Uterus (tissue), 4 donors: ENCODE measurements at places on chromosomes 5 and 9. TPM values are rescaled to one million over a fixed set of nuclear protein-coding genes. Genes with fewer than 3 reads are reported as not detected.

DNA sequence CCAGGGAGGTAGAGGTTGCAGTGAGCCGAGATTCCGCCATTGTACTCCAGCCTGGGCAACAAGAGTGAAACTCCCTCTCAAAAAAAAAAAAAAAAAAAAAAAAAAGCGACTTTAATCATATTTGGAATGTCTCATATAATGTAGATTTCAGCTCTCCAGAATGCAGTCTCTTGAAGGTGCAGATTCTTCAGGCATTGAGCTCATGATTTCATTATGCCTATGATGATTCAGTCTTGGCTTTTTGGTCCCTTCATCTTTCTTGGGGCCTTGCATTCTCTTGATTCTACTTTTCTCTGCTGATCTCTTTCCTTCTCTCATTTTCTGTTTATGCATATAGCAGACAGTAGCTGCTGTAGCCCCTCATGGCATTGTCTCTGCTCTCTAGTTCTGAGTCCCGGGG, 22.9 kb downstream of the KDM4C start:
- no peaks in the 10 kb centered on the region for H3K27me3 ChIP-seq
- no peaks in the 10 kb centered on the region for H3K4me1 ChIP-seq
- H3K27ac ChIP-seq: no peak overlapping the region
- H3K36me3 ChIP-seq: no peaks in the 10 kb centered on the region
- H3K4me3 ChIP-seq: no peak overlapping the region
- no peak for DNase-seq

The GAPVD1 gene
- 41.0 TPM for total RNA-seq

GRCh38 chr5:158265931-158266700, 407.2 kb upstream of the CLINT1 start:
- H3K4me1 ChIP-seq: no peaks in the 10 kb centered on the region
- H3K27ac ChIP-seq: peak overlapping the region; percentile 34
- DNase-seq: peak; percentile 23

GRCh38 chr5:15959370-15960164, 220.0 kb downstream of the MARCHF11 start:
- peak; percentile 15 for DNase-seq
- H3K4me3 ChIP-seq: no peak overlapping the region
- H3K36me3 ChIP-seq: no peaks in the 10 kb centered on the region
- H3K27ac ChIP-seq: no peak overlapping the region
- no peaks in the 10 kb centered on the region for H3K27me3 ChIP-seq
- no peaks in the 10 kb centered on the region for H3K4me1 ChIP-seq

The CER1 gene
- not detected for total RNA-seq

GRCh38 chr5:96017951-96018350, 56.3 kb upstream of the ELL2 start:
- no peak overlapping the region for H3K27ac ChIP-seq
- no peak for DNase-seq
- H3K36me3 ChIP-seq: no peaks in the 10 kb centered on the region
- no peaks in the 10 kb centered on the region for H3K4me1 ChIP-seq

DNA sequence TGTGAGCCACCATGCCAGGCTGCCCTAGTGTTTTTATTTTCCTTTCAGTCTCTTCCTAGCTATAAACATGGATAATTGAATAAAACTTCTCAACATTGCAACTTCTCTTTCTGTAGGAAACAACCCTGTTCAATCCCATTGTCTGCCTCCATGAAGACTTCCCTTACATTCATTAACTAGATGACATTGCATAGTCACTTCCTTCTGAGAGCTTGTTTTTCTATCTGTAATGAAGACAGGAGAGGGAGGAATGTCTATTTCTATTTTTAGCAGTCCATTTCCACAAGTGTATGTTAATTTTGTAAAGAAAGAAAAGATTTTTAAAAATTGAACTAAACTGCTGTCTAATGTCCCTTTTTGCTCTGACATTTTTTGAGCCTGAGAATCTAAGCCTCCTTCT, 55.6 kb upstream of the MELK start:
- H3K4me3 ChIP-seq: no peak overlapping the region
- H3K4me1 ChIP-seq: no peaks in the 10 kb centered on the region
- no peaks in the 10 kb centered on the region for H3K27me3 ChIP-seq

DNA sequence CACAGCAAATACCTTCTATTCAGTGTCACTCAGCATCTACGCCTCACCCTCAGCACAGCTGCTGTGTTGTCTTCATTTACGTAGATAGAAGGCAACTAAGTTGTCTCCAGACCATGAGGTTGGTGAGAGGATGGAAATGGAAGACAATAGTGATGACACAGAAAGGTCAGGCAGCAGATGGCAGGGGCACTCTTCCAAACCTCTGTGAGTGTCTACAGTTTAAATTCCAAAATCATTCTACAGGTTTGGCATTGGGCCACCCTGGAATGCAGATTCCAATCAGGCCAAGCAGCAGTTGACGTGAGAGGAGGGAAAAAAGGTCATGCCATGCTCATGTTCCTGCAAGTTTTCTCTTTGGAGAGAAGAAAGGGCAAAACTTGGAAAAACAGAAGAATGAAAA, 68.7 kb upstream of the ADAMTSL1 start:
- DNase-seq: no peak
- no peaks in the 10 kb centered on the region for H3K27me3 ChIP-seq
- H3K27ac ChIP-seq: no peak overlapping the region

- H3K27me3 ChIP-seq: no peaks in the 10 kb centered on the region
- no peaks in the 10 kb centered on the region for H3K36me3 ChIP-seq
- H3K4me1 ChIP-seq: peaks cover 3% of the 10 kb centered on the region
- no peak for DNase-seq
- H3K4me3 ChIP-seq: no peak overlapping the region
- no peak overlapping the region for H3K27ac ChIP-seq
These were observed 35.0 kb downstream of the ACTBL2 start for GRCh38 chr5:57447658-57448057.

DNA sequence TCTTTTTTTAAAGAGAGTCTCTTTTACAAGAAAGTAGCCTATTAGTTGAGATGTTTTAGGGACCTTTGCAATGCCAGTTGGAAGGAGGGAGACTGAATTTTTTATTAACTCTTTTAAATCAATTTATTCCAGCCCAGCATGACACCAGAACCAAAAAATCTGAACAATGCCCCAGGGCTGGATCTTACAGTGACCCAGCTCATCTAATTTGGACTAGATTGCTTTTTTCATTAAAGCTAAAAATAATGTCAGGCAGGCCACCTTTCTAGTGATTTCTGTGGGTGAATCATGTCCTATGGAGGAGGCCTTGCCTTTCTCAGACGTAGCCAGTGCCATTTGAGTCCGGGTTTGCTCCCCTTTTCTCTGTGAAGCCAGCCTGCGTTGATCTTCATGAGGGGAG, 38.8 kb downstream of the MAP1B start:
- no peak overlapping the region for H3K4me3 ChIP-seq
- H3K27me3 ChIP-seq: no peaks in the 10 kb centered on the region
- no peak for DNase-seq
- peaks cover under 1% of the 10 kb centered on the region for H3K4me1 ChIP-seq
- H3K27ac ChIP-seq: peak overlapping the region; percentile 87

- DNase-seq: no peak
- no peaks in the 10 kb centered on the region for H3K4me1 ChIP-seq
- no peaks in the 10 kb centered on the region for H3K27me3 ChIP-seq
These were observed 230.8 kb downstream of the AGTPBP1 start for GRCh38 chr9:85510830-85511504.

DNA sequence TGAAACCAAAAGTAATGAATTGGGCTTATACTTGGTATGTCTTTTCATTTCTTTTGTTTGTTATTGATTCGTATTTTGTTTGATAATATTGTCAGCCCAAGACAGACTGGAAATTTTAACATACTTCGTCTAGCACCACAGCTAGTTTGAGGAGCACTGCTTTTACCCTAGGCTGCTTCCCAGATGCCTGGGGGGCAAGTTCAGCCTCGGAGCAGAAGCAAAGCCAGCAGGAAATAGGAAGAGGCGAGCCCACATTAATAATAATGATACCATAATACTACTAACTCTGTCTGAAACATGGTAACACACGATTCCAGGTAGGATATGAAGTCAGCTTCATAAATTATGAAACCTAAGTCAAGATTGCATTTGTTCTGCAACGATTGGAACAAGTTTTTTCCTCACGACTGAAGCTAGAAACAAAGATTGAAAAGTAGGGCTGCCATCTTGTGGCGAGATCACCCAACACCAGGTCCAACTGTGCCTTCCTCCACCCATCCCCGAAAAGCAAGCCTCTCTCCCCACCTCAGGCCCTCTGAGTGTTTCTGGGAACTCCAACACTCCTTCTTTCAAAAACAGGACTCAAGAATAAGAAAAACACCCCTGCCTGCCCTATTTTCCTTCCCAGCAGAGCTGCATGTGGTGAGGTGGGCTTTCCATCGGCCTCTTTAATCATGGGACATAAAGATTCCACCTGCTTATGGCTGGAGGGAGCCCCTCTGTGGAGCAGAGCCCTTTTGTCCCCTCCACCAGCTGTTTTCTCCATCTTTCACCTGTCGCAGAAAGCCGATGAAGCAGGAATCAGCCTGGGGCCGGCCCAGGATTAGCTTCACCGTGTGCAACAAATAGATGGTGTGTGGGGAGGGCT, 236.4 kb downstream of the CAAP1 start:
- H3K4me1 ChIP-seq: no peaks in the 10 kb centered on the region
- DNase-seq: no peak
- H3K27ac ChIP-seq: no peak overlapping the region
- H3K36me3 ChIP-seq: no peaks in the 10 kb centered on the region

The UCK1 gene
- 18.2 TPM for total RNA-seq

The CD74 gene
- total RNA-seq: 1,231 TPM

- no peaks in the 10 kb centered on the region for H3K4me1 ChIP-seq
- DNase-seq: no peak
- no peak overlapping the region for H3K4me3 ChIP-seq
- H3K36me3 ChIP-seq: no peaks in the 10 kb centered on the region
- no peak overlapping the region for H3K27ac ChIP-seq
- no peaks in the 10 kb centered on the region for H3K27me3 ChIP-seq
These were observed 36.7 kb upstream of the UBE2D2 start for GRCh38 chr5:139524446-139524845.

- no peak overlapping the region for H3K4me3 ChIP-seq
- H3K4me1 ChIP-seq: no peaks in the 10 kb centered on the region
- DNase-seq: peak; percentile 29
- no peaks in the 10 kb centered on the region for H3K27me3 ChIP-seq
These were observed 143.0 kb downstream of the GPBP1 start for GRCh38 chr5:57316798-57317327.

DNA sequence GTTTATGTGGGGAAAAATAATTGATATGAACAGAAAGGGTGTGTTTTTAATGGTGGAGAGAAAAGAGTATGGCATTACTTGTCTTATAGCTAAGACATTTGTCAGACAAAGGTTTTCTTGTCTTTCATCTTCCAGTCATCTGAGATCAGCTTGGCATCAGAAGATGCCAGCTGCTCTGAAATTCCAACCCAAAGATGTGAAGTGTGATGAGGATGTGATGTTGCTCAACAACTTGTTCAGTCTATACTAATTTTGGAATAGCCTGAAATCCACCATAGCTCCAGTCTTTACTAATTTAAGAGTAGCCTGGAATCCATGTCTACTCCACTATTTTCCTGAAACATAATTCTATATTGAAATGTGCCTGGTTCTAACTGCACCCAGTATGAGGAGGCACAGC, 182.3 kb downstream of the CFAP90 start:
- H3K27me3 ChIP-seq: no peaks in the 10 kb centered on the region
- H3K4me3 ChIP-seq: no peak overlapping the region
- no peak for DNase-seq

DNA sequence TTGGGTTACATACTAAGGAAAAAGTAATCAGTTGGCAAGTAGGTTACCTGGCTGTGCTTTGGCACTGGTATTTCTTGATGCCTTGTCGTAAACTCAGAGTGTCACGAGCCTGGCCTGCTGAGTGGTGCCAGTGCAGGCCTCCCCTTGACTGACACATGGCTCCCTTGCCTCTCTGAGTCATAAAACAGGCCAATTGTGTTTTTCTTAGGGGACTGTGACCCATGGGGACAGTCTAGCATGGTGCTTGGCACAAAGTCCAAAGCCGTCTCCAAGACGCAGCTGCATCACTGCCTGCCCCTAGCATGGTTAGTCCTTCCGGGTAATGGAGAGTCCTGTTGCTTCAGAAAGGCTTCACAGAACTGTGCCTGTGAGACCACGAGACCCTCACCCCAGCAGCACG, 132.5 kb downstream of the MVB12B start:
- H3K4me1 ChIP-seq: no peaks in the 10 kb centered on the region
- H3K27ac ChIP-seq: no peak overlapping the region
- no peaks in the 10 kb centered on the region for H3K36me3 ChIP-seq
- no peak for DNase-seq
- no peak overlapping the region for H3K4me3 ChIP-seq
- H3K27me3 ChIP-seq: no peaks in the 10 kb centered on the region

- DNase-seq: no peak
- H3K27me3 ChIP-seq: no peaks in the 10 kb centered on the region
- H3K4me1 ChIP-seq: no peaks in the 10 kb centered on the region
These were observed 142.1 kb downstream of the MED10 start for GRCh38 chr5:6236170-6236793.

The ARSB gene
- 22.7 TPM for total RNA-seq

The CKMT2 gene
- total RNA-seq: 3.5 TPM

The TRUB2 gene
- 13.1 TPM for total RNA-seq

DNA sequence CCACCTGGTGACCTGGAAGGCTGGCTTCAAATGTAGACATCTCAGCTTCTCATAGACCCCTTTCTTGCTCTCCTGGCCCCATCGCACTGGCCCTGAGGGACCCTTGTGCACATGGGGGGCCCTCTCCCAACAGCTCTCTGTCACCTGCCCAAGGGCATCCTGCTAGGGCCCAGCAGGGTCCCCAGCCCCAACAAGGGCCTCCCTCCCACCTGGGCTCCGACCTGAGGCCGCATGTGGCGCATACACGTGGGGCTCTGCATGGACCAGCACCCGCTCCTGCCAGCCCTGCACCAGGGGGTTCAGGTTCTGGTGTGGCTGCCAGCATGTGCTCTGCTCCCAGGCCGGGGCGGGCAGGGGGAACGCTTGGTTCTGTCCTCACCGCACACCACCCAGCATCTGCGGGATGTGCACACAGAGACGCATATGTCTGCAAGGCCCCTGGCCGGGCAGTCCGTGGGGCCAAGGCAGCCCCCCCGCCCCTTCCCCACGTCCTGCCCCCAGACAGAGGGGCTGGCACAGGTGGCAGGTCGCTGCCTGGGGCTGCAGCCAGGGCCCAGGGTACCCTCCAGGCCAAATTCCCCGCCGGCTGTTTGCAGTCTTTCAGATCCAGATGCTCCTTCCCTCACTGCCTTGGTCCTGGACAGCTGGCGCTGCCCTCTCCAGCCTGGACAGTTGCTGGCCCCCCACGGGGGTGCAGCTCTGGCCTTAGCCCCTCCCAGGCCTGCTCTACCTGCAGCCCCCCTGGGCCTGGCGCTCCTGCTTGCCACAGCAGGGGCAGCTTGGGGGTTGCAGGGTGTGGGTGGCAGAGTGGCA, 17.9 kb upstream of the NRARP start:
- no peaks in the 10 kb centered on the region for H3K27me3 ChIP-seq
- H3K27ac ChIP-seq: no peak overlapping the region
- DNase-seq: no peak
- no peak overlapping the region for H3K4me3 ChIP-seq

The SNX2 gene
- 74.7 TPM for total RNA-seq

- H3K4me3 ChIP-seq: no peak overlapping the region
- H3K4me1 ChIP-seq: no peaks in the 10 kb centered on the region
- no peak for DNase-seq
- no peak overlapping the region for H3K27ac ChIP-seq
- H3K36me3 ChIP-seq: no peaks in the 10 kb centered on the region
These were observed 1278.0 kb downstream of the EFNA5 start for GRCh38 chr5:106392766-106393165.

The GRXCR2 gene
- not detected for total RNA-seq
